ENCODE measurements at places on chromosomes 5 and 9. TPM values are rescaled to one million over a fixed set of nuclear protein-coding genes. Genes with fewer than 3 reads are reported as not detected.

DNA sequence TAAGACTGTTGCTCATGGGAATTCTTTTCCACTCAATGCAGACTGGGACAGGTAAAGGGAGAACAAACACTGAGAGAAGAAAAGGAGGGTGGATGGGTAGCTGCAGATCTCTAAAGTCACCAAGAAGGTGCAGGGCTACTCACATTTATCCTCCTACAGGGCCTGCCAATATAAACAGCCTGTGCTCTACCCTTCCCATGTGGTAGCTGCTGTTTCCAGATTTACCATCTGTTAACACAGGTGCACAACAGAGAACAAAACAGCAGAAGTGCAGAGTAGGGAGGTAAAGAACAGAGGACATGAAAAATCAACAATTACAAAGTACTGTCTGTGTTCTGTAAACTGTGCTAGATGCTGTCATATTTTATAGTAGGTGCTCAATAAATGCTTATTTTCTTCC lies 26.0 kb downstream of the JAKMIP2 start:
- H3K27me3 ChIP-seq = no peaks in the 10 kb centered on the region
- DNase-seq = no peak
- H3K4me3 ChIP-seq = no peak overlapping the region
- H3K36me3 ChIP-seq = no peaks in the 10 kb centered on the region
- H3K27ac ChIP-seq = no peak overlapping the region
- H3K4me1 ChIP-seq = no peaks in the 10 kb centered on the region

- no peak overlapping the region for H3K4me3 ChIP-seq
- H3K36me3 ChIP-seq = peaks cover 8% of the 10 kb centered on the region
- no peaks in the 10 kb centered on the region for H3K27me3 ChIP-seq
- no peak overlapping the region for H3K27ac ChIP-seq
- DNase-seq = no peak
Measured at GRCh38 chr9:124264823-124265233, 7.1 kb downstream of the NEK6 start.

GRCh38 chr9:78030553-78031443 lies 813 bp downstream of the GNAQ start:
- H3K4me3 ChIP-seq = peak overlapping the region; percentile 79
- H3K27ac ChIP-seq = peak overlapping the region; percentile 96
- H3K4me1 ChIP-seq = peaks cover 19% of the 10 kb centered on the region
- DNase-seq = no peak
- H3K36me3 ChIP-seq = no peaks in the 10 kb centered on the region
- no peaks in the 10 kb centered on the region for H3K27me3 ChIP-seq

DNA sequence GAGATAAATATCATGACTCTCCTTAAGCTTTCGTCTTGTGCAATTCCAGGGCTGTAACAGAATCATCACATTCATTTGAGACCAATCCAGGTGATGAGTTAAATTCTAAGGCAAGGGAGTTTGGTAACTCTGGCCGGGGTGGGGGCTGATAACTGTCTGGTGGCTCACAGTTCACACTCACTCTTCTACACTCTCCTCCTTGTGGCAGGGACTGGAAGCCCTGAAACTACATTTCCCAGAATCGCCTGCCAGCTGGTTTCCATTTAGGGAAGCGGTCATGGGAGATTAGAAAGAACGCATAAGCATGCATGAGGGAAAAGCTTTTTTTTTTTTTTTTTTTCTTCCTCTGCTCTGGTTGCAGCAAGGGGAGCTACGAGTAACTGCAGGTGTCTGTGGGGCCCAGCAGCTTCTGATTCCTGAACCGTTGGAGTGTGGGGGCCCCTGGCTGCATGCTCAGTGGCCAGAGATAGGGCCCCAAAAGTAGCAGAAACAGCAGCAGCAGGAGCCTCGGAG lies 154.8 kb upstream of the TBC1D2 start:
- no peak for DNase-seq
- no peak overlapping the region for H3K27ac ChIP-seq
- H3K4me1 ChIP-seq = no peaks in the 10 kb centered on the region
- H3K36me3 ChIP-seq = no peaks in the 10 kb centered on the region
- H3K4me3 ChIP-seq = no peak overlapping the region

DNA sequence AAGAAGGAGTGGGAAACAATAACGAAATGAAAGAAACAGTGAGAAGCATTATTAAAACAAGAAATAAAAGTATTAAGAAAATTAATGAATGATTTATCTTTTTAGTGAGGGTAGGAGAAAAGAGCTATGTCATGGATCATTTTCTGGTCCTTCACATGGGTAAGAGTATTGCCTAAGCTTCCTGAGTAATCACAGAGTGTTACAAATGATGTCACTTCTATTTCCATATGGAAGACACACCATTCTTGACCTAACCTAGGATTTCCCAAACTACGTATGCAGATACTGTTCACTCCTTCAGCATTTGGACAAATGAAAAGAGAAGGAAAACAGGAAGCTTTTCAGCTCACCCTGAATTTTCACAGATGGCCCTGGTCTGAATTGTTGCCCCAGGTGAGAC lies 3.3 kb upstream of the TSLP start:
- no peak for DNase-seq
- H3K36me3 ChIP-seq = no peaks in the 10 kb centered on the region
- peaks cover 31% of the 10 kb centered on the region for H3K27me3 ChIP-seq
- H3K4me3 ChIP-seq = no peak overlapping the region
- no peak overlapping the region for H3K27ac ChIP-seq

DNA sequence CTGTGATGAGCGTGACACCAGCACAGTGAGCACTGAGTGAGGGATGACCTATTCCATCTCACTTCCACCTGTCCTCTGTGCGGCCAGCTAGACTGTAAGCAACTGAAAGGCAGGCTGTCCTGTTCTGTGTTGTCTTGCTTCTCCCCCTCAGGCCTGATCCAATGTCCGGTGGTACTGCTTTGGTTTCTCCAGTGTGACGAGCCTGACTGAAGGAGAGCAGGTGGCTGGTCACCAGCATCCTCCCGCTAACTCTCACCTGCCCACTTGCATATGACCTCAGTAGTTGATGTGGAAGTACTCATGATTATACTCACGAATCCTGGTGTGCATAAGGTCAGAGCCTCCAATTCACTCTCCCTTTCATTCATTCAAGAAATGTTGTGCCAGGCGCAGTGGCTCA lies 2.4 kb upstream of the SLC27A4 start:
- no peak overlapping the region for H3K4me3 ChIP-seq
- no peak for DNase-seq
- H3K4me1 ChIP-seq = peaks cover 26% of the 10 kb centered on the region
- H3K36me3 ChIP-seq = peaks cover 26% of the 10 kb centered on the region
- no peaks in the 10 kb centered on the region for H3K27me3 ChIP-seq

GRCh38 chr9:121289026-121289771 lies 21.2 kb downstream of the GSN start:
- no peaks in the 10 kb centered on the region for H3K36me3 ChIP-seq
- H3K27me3 ChIP-seq = no peaks in the 10 kb centered on the region
- H3K4me3 ChIP-seq = peak overlapping the region; percentile 31
- H3K27ac ChIP-seq = peak overlapping the region; percentile 96

GRCh38 chr5:129445379-129445778 lies 14.7 kb upstream of the ADAMTS19 start:
- no peaks in the 10 kb centered on the region for H3K36me3 ChIP-seq
- H3K27ac ChIP-seq = no peak overlapping the region
- no peaks in the 10 kb centered on the region for H3K27me3 ChIP-seq
- no peak overlapping the region for H3K4me3 ChIP-seq
- no peaks in the 10 kb centered on the region for H3K4me1 ChIP-seq
- no peak for DNase-seq

DNA sequence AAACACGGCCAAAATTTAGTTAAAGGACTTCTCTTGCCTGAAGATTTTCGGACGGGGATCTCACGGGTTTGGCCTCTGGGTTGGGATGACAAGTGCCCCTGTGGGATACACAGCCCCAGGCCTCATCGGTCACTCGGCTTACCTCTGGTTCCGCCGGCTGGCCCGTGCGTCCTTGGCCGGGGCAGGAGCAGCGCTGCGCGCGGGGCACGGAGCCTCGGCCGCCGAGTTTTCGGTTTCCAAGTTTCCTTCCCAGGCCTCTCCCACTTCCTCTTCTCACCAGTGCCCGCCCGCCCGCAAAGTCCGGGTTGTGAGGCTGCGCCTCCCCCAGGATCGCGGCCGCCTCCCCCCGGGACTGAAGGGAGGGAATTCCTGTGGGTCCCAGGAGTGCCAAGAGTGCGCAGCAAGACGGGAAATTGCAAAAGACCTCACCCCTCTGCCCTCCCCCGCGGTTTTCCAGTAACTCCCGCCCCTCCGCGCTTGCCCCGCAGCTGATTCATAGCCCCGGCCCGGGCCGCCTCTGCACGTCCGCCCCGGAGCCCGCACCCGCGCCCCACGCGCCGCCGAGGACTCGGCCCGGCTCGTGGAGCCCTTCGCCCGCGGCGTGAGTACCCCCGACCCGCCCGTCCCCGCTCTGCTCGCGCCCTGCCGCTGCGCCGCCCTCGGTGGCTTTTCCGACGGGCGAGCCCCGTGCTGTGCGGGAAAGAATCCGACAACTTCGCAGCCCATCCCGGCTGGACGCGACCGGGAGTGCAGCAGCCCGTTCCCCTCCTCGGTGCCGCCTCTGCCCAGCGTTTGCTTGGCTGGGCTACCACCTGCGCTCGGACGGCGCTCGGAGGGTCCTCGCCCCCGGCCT lies at the start of gene OSMR:
TSS of gene OSMR (plus strand) at position 487 of the 853 bp plus-strand sequence. CDS start 23,033 bp downstream, outside the sequence.
- no peaks in the 10 kb centered on the region for H3K27me3 ChIP-seq
- peak; percentile 98 for DNase-seq

DNA sequence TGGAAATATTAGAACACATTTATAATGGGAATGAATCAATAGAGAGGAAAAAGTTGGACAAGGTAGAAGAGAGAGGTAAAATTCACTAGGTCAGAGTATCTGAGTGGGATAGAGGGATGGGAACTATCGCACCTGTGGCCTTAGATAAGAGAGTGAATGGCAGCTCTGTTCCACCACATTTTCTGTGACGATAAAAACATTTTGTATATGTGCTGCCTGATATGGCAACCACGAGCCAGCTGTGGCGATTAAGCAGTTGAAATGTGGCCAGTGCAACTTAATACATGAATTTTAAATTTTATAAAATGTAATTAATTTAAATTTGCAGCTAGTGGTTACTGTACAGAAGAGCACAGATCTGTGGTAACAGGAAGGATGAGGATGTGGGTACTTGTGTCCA lies 46.7 kb downstream of the ZNF354A start:
- no peaks in the 10 kb centered on the region for H3K36me3 ChIP-seq
- H3K4me3 ChIP-seq = no peak overlapping the region

GRCh38 chr9:70534471-70534870 lies 120.0 kb upstream of the KLF9 start:
- H3K36me3 ChIP-seq = no peaks in the 10 kb centered on the region
- no peak overlapping the region for H3K27ac ChIP-seq
- H3K4me1 ChIP-seq = peaks cover 3% of the 10 kb centered on the region
- no peak for DNase-seq
- no peaks in the 10 kb centered on the region for H3K27me3 ChIP-seq

Gene KLF4
- total RNA-seq = 71.5 TPM

Gene SLC27A4
- 32.1 TPM for total RNA-seq

Gene PCDHGA4
- 3.9 TPM for total RNA-seq

Gene SLC34A1
- not detected for total RNA-seq

Gene TRMT10B
- 5.5 TPM for total RNA-seq

Gene SHOC1
- total RNA-seq = not detected
